ENCODE measurements at places on chromosomes 7 and 10.

- DNase-seq = no peak
These were observed 13.9 kb downstream of the MGAM2 start for GRCh38 chr7:142125256-142125955.

GRCh38 chr10:118042336-118042735 is 4.4 kb downstream of the RAB11FIP2 start:
- no peak for DNase-seq

DNA sequence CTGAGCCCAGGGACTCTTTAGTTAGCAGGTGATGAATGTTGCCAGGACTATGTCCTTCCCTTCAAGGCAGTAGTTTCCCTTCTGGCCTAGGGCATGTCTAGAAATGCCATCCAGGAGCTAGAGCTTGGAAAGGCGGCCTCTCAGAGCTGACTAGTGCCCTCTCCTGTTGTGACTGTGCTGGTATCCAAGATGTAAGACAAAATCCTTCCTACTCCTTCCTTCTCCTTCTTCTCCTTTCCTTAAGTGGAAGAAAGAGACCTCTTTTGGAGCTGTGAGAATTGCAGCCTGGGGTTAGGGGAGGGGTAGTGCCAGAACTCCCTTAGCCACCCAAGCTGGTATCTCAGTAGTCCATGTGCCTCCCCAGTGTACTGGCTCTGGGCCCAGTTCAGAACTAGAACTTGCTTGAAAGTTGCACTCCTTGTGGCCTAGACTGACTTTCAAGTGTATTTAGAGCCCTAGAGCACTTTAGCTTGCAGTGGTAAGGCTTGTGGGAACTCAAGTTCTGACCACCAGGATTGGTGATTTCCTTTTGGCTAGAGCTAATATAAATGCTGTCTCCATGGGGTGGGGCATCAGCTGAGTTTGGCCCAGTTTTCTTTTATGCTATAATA is 118.8 kb downstream of the NPSR1 start:
- DNase-seq = no peak

DNA sequence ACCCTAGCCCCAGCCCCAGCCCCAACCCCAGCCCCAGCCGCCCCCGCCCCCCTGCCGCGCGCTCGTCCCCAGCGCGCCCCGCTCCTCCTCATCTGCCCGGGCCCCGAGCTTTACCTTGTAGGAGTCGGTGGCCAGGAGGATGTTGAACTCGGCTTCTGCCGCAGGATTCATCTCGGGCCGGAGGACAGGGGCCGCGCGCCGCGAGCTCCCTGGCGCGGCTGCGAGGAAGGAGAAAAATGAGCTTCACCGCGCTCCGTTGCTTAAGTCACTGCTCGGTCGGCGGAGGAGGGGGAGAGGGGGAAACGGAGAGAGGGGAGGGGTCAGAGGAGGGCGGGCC is at the start of gene NAMPT:
Gene NAMPT (minus strand): TSS at position 270 of the 337 bp plus-strand sequence. CDS start 99 bp downstream, at position 171.
- DNase-seq = no peak

GRCh38 chr7:85205754-85206153 is 18.9 kb upstream of the SEMA3D start:
- DNase-seq = no peak

DNA sequence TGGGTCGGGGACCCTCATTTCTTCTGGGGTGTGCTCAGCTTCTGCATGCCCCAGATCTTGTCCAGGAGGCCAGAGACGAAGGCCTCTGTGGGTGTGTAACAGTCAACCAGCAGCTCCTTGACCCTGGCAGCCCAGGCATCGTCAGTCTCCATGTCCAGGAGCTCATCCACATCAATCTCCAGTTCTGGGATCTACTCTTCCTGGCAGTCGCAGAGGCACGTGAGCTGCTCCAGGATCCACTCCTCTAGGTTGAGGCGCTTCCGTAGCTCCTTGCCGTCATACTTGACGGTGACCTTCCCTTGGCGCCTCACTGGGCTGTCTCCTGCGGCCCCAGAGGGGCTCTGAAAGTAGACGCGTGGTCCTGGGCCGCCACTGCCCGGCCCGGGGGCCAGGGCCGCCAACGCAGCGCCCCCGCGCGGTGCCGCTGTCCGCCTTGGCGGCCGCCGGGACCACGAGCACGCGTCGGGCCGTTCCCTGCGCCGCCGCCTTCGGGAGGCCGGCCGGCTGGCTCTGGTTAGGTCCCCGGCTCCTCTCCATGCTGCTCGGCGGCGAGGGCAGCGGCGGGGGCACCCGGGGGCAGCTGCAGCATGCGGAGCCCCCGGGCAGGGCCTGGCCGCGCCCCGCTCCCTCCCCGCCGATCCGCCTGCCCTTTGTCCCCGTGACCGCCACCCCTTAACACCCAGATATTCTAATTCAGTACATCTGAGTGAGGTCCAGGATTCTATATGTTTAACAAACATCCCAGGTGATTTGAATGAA is 170.5 kb downstream of the SEPTIN7 start:
- no peak for DNase-seq

DNA sequence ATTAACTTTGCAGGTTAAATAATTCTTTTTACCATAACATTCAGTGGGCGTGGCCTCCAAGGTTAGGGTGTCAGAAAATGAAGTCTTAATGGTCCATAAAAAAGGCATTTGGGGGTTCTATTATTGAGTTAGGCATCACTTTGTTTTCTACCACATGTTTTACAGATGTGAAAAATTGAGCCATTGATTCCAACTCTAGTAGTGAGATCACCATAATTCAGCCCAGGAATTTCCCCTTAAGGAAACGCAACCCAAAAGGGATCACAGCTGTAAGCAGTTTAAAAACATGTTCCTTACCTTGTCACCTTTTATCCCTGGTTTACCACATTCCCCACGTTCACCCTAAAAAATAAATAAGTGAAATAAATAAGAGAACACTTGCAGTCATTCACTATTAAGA is 24.9 kb downstream of the COL28A1 start:
- no peak for DNase-seq

GRCh38 chr7:78083476-78084120 is 285.0 kb downstream of the PHTF2 start:
- no peak for DNase-seq

DNA sequence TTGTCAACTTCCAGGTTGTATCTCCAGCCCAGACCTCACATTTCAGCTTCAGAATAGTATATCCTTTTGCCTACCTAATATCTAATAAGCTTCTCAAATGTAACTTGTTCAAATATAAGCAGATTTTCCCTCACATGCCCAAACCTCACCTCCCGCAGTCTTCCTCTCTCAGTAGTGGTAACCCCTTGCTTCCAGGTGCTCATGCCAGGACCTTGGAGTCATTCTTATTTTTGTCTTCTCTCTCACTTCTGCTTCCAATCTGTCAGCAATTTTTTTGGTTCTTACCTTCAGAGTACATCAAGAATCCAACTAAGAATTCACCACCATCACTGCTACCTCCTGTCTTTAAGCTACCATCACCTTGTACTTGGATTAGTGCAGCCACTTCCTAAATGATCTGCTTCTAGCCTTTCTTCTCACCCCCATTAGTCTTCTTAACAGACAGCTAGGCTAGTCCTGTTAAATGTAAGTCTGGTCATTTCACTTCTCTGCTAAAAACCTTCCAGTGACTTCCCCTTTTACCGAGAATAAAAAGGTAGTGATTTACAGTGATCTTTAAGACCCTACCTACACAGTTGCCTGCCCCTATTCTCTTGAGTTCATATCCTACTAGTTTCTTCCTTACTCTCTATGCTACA is 14.0 kb downstream of the ANKIB1 start:
- DNase-seq = no peak

- no peak for DNase-seq
These were observed 9.0 kb upstream of the RSBN1L start for GRCh38 chr7:77687100-77687746.

- DNase-seq = no peak
These were observed 77.2 kb downstream of the NEUROD6 start for GRCh38 chr7:31263338-31263737.

DNA sequence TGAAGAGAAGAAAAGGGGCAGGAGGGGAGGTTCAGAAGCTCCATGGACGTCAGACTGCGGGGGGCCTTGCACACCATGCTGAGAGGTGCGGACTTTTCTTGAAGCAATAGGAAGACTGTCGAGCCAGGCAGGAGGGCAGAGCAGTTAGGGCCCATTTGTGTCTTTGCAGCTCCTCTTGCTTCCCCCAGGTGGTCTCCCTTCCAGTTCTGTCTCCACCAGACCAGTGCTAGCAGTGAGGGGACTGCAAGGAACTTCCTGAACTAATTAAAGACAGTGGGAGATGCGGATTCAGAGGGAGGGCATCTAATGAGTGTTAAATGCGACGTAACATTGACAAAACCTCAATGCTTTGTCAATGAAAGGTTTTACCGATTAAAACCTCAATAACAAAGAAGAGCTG is 225.4 kb downstream of the USP6NL start:
- no peak for DNase-seq

DNA sequence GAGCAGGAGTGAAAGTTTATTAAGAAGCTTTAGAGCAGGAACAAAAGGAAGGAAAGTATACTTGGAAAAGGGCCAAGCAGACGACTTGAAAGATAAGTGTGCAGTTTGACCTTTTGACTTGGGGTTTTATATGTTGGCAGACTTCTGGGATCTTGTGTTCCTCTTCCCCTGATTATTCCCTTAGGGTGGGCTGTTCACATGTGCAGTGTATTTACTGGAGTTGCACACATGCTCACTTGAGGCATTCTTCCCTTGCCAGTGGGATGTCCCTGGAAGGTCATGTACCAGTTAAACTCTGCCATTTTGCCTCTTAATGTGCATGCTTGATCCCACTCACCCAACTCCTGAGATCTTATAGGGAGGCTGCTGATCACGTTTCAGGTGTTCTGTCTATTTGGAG is 23.4 kb upstream of the ARHGAP12 start:
- DNase-seq = no peak

- no peak for DNase-seq
These were observed 134.2 kb downstream of the SND1 start for GRCh38 chr7:127786184-127786583.

GRCh38 chr7:44735403-44736165 is 13.1 kb upstream of the ZMIZ2 start:
- no peak for DNase-seq

- no peak for DNase-seq
These were observed 57.5 kb downstream of the MDFIC start for GRCh38 chr7:114979388-114979787.

DNA sequence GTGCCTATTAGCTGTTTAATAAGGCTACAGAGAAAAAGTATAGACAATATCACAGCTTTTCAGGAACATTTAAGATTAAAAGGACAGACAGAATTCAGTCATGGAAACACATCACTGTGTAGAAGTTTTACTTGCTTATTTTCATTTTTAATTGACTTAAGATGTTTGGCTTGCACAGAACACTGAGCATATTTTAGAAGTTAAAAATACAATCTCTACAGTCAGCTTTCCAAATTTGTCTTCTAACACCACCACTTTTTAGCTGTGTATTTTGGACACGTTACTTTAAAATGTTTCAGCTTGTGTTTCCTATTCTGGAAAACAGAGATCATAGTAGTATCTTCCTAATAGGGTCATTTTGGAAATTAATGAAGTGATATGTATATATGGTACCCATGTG is 11.8 kb downstream of the CFAP69 start:
- no peak for DNase-seq

DNA sequence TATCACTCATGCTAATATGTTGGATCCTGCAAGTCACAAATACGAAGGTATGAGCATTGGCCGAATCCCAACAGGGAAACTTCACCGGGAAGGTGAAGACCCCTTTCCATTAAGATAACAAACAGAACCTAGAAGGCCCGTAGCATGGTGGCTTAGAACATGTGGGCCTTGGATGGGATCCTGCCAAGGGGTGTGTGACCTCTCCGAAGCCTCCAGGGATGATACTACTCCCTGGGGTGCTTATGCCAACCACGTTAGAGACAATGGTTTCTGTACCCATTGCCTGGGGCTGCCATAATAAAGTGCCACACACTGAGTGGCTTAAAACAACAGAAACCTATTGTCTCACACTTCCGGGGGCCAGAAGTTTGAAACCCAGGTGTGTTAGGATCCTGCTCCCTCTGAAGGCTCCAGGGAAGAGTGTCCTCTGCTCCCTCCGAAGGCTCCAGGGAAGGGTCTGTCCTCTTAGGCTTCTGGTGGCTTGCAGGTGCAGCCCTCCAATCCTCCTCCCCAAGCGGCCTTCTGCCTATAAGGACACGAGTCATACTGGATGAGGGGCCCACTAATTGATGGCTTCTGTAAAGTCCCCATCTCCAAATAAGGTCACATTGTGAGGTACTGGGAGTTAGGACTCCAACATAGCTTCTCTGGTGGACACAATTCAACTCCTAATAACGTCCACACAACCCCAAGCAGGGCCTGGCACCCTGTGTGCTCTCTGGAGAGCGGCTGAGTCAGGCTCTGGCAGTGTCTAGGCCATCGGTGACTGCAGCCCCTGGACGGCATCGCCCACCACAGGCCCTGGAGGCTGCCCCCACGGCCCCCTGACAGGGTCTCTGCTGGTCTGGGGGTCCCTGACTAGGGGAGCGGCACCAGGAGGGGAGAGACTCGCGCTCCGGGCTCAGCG is 992 bp upstream of the MGMT start:
- DNase-seq = no peak

DNA sequence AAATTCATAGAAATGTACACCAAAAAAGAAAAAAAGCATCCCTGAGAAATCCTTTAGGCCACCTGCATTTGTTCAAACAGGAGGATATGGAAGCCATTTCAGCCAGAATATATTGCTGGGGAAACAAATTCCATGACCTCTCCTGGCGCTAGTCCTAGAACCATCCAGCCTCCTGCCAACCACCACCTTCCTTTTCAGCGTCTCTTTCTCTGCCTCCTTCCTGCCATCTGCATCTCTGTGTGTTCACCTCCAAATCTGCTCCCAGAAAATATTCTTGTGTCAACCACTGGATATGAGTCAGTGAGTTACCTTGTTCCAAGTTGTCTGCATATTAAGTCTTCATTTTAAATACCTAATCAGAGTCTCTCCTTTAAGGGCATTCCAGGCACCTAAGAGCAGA is 50.6 kb upstream of the NPY start:
- DNase-seq = no peak

Measured in putamen (tissue), 1 donor.